ENCODE measurements at places on chromosomes 4 and X. TPM values are rescaled to one million over a fixed set of nuclear protein-coding genes. Genes with fewer than 3 reads are reported as not detected.

Gene C4orf50
- total RNA-seq: 0.27 TPM

Gene RTL5
- total RNA-seq: 0.15 TPM

Gene SPATA18
- 0.35 TPM for total RNA-seq

Gene EDNRA
- total RNA-seq: not detected

Gene ASB5
- not detected for total RNA-seq

Gene NXF2
- total RNA-seq: not detected

Gene VCX
- not detected for total RNA-seq

Gene SOWAHB
- not detected for total RNA-seq

Gene P2RY10
- total RNA-seq: 46.4 TPM

Gene S100G
- not detected for total RNA-seq

Gene CT45A10
- total RNA-seq: not detected

Gene AVPR2
- not detected for total RNA-seq

Gene GABRQ
- total RNA-seq: not detected

Gene EDA2R
- total RNA-seq: 3.6 TPM

Gene PROM1
- not detected for total RNA-seq

DNA sequence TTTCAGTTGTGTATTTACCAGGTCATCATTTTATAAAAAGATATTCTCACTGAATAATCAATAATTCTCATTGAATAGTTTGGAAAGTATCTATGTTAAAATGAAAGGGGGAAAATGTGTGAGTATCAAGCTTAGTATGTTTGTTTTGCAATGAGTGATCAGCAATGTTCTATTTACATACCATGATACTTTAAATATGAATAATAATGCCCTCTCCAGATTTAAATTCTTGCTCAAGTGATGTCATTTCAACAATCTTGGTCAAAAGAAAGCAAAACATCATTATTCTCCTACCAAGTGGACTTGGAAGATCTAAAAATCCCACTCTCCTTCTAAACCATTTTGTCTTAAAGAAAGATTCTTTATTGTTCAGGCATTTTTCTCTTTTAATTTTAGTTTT, 42.1 kb upstream of the ANKRD50 start:
- DNase-seq: no peak

- no peak for DNase-seq
Measured at GRCh38 chr4:182778222-182778982, 138.8 kb downstream of the DCTD start.

- no peak for DNase-seq
Measured at GRCh38 chr4:53920116-53920515, 144.3 kb downstream of the CHIC2 start.

- DNase-seq: no peak
Measured at GRCh38 chrX:132077912-132078311, 49.9 kb downstream of the FRMD7 start.

- no peak for DNase-seq
Measured at GRCh38 chr4:7624396-7624980, 189.8 kb upstream of the PSAPL1 start.

- DNase-seq: no peak
Measured at GRCh38 chr4:174686826-174687225, 142.2 kb downstream of the GLRA3 start.

GRCh38 chr4:184476695-184477094, 2.3 kb upstream of the IRF2 start:
- peak; percentile 29 for DNase-seq

GRCh38 chr4:80035336-80035735, 37.7 kb downstream of the ANTXR2 start:
- DNase-seq: no peak

GRCh38 chrX:47612418-47612817, 7.2 kb downstream of the SYN1 start:
- no peak for DNase-seq

DNA sequence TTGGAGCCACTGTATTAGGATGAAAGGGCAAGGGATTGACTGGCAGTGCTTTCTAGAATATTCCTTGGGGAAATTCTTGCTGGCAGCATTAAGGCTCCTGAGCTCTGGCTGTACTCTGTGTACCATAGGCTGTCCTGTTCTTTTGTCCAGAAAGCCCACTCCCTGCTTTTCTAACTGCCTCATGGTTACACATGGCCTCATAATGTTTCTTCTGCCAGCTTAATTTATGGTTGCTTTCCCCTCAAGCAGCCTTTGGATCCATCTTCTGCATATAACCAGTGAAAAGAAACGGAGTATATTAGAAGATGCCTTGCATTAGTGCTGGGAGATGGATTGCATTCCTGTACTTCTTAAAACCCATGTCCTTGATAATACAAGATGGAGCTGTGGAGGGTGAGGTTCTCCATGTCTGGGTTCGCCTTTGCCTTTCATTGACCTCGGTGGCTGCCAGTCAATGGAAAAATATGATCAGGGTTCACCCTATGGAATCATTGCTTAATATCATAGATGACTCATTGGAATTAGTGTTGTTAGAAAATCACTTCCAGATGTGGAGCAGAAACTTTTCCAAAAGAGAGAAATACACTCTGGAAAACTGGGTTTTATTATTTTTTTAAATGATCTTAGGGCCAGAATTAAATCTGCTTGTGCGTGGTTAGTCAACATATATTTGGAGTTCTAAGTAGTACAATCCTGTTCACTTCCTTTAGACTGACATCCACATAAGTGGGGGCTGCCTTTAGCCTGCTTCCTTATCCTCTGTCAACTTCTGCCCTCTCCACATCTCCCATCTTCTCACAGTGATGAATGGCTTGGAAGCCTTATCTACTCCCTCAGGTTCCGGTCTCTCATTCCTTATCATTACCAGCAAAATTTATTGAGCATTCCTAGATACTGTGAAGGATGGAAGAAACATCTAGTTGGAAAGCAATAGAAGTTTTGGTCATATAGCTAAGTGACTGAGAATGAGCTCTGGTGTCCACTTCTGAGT, 24.9 kb downstream of the DOCK11 start:
- DNase-seq: no peak

DNA sequence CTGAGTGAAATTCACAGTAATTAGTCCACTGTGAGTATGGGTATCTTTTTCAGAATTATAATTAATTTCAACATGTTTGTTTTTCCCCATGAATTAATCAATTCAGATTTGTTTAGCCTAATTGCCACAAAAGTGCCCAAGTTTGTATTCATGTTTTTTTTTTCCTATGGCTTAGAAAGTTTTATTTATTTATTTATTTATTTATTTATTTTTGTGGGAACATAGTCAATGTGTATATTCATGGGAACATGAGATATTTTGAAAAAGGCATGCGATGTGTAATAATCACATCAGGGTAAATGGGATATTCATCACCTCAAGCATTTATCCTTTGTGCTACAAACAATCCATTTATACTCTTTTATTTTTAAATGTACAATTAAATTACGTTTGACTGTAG, 475.3 kb downstream of the ADGRL3 start:
- no peak for DNase-seq

- DNase-seq: no peak
Measured at GRCh38 chr4:166602068-166602467, 632.2 kb downstream of the SPOCK3 start.

DNA sequence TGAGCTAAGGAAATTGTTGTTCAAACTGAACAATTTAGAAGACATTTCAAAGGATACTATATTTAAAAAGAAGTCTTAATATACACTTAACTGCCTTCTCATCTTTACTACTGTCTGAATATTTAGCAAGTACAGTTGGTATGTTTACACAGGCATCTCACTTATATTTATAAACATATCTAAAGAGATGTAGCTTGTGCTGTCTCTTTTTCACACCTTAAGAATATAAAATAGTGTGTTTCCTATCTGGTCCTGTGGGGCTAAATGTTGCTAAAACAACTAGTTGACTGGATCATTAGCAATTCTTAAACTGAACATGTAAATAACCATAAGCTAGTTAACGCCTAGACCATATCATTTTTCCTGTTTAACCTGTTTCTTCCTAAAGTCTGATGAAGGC, 336.3 kb downstream of the PPP3CA start:
- DNase-seq: no peak

- DNase-seq: no peak
Measured at GRCh38 chr4:8502371-8502770, 61.8 kb downstream of the TRMT44 start.

- peak; percentile 83 for DNase-seq
Measured at GRCh38 chr4:16916719-16917337, 18.4 kb upstream of the LDB2 start.

GRCh38 chr4:13541720-13542576, 2.4 kb downstream of the NKX3-2 start:
- peak; percentile 35 for DNase-seq

GRCh38 chr4:2062808-2063524, 3.8 kb downstream of the NAT8L start:
- no peak for DNase-seq

DNA sequence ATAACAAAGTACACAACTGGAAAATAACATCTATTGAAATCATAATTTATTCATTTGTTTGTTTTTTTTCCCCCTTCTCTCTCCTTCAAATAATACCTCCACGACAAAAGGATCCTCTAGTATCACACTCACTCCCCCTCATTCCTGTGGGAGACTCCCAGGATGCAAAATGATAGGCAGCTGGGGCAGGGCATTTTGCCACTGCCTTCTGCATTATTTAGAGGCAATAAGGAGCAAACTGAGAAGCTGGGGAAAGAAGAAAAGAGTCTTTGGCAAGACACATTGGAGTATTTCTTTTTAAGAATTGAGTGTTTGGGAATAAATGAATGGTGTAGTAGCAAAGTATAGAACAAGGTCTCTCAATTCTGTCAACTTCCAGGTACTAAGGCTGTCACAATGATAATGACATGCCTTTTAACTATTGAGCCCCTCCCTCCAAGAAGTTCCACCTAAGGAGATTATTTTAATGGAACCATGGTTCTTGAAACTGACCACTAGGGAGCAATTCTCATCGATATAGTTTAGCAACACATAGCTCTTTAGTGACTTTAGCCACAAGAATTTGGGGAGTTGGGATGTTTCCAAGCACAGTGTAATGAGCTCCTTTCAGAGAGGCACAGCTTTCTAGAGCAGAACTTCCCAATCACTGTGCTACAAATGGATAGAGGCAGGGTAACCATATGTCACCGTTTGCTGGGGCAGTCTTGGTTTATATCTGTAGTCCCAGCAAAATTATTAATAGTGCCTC, 303.3 kb downstream of the FRMPD4 start:
- no peak for DNase-seq

GRCh38 chr4:89221167-89221867, 86.3 kb downstream of the GPRIN3 start:
- DNase-seq: no peak

GRCh38 chr4:40261231-40262076, 64.6 kb downstream of the RHOH start:
- no peak for DNase-seq

DNA sequence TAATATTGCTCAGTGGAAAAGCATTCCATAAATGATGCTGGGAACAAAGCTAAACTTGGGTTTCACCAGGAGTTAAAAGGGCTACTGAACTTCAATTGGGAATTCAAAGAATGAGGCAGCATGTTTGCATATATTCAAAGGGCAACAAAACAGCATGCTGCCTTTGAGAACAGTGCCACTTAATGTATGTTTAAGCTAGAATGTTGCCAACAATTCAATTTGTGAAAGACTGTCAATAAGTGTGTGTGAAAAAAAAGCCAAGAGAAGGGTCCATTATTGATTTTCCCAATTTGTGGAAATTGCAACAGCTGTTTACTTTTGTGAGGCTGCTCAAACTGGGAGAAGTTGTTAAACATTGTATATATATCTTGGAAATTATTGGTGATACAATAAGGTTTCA, 701.9 kb upstream of the ACTRT1 start:
- no peak for DNase-seq

DNA sequence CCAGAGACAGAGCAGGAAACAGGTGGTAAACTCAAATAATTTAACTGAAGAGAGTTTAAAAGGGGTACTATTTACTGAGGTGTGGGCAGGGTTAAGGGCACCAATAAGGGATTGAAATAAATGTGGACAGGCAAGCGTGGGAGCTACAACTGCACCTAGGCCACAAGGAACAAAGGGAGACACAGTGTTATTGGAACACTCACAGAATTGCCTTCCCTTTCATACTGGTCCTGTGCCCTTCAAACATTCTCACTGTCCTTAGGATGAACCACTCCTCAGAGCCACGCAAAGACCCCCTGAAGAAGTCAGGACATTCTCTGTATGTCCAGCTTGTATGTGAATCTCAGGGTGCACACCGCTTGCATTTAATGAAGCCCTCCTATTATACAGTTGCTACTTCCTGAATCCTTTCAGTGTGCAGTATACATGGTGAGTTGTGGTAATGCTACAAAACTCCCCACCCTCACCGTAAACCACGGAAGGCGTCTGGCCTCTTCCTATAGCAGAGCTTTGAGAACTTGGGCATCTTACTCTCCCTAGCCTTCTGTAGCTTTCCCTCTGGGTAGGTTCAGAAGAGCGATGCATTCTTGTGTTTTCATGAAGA, 9.6 kb upstream of the MRPL1 start:
- DNase-seq: peak; percentile 83

DNA sequence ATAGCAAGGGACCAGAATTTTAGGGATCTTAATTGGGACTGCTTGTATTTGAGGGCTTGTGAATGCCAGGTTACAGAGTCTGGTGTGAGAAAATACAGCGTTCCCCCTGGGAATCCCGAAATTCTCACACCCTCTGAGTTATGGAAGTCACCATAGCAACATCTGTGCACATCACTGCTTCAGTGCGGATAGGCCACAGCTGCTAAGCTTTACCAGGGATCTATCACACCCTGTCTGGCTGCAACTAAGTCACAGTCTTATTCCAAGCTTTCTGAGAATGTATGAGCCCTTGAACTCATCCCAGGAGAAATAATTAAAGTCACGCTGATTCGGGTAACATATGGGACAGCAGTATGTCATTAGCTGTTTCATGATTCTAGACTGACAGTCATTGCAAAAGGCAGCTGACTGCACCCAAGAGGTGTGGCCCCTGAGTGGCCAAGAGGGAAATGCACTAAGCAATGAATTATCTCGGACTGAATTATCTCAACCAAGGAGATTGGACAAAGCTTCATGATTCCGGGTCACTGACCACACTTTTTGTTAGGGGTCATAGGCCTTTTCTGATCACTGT, 46.7 kb upstream of the BTC start:
- DNase-seq: no peak

All from activated CD4-positive, alpha-beta T cell treated with anti-CD3 and anti-CD28 coated beads, Interleukin-2, amount 10 ng/mL, durations not matched to agents 7 days and 5 days (primary cell).